Large intestine (tissue), 12 donors: ENCODE measurements at places on chromosomes 6 and 20.
A peak's percentile ranks its signal among the peaks of the same experiment; 100 is the strongest.

DNA sequence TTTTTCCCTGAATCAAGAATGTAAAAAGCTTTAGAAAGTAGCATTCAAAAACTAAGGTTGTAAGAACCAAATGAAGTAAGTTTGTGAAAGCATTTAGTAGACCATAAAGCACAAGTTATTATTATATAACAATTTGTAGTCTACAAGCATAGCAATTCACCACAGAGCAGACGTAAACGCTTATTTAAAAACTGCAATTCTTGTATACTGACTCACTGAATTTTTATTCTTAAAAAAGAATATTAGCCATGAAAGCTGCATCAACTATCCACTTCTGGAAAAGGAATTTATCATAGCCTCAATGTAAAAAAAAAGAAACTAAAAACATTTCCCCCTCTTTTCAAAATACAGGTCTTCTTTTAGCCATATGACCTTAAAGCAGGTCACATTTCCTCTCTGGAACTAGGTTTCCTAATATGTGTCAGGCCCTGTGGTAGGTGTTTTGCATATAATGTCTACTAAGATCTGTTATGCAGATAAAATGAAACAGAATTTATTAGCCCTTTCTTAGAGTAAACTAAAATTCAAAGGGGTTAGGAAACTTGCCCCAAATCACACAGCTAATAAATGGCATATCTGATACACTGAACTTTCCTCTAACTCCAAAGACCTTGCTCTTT, 2.1 kb downstream of the MAP3K7 start:
- no peak for DNase-seq

DNA sequence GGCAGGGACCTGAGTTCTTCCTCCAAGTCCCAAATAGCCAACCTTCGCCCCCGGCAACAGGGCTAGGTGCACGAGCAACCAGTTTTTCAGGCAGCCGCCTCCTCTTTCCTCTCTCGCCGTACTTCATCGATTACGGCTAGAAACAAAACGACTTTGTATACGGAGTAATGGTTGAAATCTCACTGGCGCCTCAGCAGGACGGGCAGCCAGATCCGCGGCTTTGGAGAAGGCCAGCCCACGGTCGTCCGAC, 333 bp upstream of the SMIM13 start:
- no peak for DNase-seq

- DNase-seq: no peak
Observed at GRCh38 chr6:104957301-104958177, 632 bp downstream of the LIN28B start.

DNA sequence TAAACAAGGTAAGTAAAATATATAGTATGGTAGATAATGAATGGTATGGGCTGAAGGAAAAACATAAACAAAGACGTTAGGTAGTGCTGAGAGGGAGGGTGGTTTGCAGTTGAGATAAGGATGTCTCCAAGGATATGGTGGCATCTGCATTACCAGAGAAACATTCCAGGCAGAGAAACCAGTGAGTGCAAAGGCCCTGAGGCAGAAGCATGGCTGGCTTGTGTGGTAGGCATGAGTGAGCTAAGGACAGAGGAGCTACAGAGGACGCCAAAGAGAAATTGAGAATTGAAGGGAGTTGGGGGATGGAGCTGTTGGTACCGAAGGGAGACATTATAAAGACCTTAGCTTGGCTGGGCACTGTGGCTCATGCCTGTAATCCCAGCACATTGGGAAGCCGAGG, 18.4 kb upstream of the TFAP2A start:
- no peak for DNase-seq

DNA sequence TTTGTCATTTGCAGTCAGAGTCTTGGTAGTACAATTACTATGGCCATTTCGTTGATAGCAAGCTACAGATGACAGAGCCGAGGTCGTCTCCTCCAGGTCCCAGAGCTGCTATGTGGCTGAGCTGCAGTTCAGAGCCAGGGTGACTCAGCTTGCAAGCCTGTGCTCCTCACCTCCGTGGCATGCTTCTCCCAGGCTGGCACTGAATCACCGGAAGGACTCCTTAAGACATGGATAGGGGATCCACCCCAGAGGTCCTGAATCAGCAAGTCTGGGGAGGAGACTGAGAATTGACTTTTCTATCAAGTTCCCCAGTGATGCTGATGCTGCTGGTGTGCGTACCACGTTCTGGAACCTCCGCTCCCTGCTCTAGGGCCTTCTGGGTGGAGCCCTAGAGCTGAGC, 291.2 kb downstream of the CDH26 start:
- DNase-seq: no peak

- no peak for DNase-seq
Observed at GRCh38 chr6:22468256-22468965, 101.0 kb upstream of the HDGFL1 start.

DNA sequence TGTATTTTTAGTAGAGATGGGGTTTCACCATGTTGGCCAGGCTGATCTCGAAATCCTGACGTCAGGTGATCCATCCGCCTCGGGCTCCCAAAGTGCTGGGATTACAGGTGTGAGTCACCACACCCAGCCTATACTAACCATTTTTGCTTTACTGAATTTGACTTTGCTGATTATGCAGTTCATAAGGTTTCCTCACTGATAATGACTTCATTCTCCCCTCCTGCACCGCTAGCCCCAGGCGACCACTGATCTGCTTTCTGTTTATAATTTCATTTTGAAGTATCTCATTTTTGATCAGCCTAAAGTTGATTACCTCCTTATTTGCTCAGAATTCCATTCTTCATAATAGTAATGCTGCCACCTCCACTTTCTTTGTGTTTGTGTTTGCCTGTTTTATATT, 48.7 kb upstream of the FAM83D start:
- DNase-seq: no peak

DNA sequence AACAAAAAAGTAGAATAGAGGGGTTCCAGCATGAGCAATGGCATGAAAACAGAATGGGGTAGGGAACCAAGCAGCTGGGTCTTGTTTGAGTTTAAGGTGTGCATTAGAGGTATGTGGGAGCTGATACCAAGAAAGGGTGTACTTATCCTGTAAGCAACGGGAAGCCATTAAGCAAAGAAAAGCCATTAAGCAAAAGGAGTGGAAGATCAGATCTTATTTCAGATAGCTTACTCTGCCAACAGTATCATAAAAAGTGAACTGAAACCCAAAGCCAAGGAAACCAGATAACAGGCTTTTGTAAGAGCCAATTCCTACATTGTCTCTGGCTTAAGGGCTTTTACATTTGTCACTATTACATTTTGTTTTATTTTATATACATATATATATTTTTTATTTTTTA, 21.3 kb upstream of the BEND6 start:
- no peak for DNase-seq

- DNase-seq: peak; percentile 37
Observed at GRCh38 chr20:45311589-45312211, 3.6 kb upstream of the MATN4 start.

DNA sequence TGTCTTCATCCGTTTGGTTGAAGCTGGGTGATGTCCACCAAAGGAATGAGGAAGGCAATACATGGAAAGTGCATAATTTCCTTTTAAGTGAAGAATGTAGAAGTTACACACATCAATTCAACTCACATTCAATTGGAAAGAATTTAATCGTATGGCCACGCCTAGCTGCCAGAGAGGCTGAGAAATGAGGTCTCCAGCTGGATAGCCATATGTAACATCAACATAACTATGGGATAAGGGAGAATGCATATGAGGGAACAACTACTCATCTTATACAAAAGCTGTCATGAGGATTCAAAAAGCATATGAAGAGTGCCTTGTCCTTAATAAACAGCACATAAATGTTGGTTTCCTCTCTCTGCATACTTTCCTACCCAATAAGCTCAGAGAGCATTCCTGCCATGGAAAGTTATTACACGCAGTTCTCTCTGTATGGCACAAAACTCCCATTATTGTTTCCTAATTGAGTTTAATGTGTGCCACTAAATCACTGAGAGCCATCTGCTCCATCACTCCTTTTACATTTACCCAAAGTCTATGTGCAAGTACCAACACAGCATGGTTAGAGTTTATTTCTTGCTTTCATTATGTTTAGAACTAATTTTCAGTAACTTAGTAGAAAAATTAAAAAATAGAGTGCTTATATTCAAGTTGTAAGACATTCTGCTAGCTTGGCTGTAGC, 21.4 kb upstream of the TFAP2D start:
- DNase-seq: no peak

DNA sequence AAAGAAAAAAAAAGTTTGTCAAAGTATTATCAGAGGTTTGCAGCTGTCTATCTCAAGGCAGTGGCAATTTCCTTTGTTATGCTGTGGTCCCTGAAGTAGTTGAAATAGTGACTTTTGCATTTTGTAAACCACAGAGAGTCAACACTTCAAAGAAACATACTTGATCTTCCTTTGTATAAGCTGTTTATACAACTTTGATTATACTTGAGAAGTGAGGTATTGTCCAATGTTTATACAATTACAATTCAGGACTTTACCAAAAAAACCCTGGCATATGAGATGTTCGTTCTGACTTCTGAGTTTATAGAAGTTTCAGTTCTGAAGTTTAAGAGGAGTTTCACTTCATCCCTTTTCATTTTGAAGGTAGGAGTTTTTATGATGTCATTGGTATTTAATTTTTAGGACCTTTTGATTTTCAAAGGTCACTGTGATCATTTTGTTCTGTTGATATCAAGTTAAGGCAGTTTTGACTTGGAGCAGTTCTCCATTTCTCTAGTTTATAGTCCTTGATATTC, 4.0 kb downstream of the STK4 start:
- no peak for DNase-seq

- peak; percentile 40 for DNase-seq
Observed at GRCh38 chr20:59933296-59933848, at the start of gene SYCP2. SYCP2 (minus strand) TSS chr20:59933637; CDS start chr20:59922413, 11,224 bp downstream.

DNA sequence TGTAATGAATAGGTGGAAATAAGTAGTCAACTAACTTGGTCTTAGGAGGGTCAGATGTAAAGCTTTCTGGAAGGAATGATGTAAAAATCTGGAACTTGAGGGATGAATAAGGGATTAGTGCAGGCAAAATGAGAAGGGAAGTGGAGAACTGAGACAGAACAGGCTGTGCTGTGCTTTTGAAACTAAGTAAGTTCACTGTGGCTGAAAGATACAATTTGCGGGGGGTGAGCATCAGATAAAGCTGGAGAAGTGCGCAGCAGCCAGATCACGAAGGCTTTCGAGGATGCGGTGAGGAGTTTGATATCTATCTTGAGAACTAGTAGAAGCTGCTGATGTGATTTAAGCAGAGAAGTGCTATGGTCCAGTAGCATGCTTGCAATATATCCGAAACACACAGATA, 247.8 kb downstream of the RNF144B start:
- DNase-seq: no peak

GRCh38 chr20:44279228-44279627, 31.8 kb downstream of the FITM2 start:
- no peak for DNase-seq

DNA sequence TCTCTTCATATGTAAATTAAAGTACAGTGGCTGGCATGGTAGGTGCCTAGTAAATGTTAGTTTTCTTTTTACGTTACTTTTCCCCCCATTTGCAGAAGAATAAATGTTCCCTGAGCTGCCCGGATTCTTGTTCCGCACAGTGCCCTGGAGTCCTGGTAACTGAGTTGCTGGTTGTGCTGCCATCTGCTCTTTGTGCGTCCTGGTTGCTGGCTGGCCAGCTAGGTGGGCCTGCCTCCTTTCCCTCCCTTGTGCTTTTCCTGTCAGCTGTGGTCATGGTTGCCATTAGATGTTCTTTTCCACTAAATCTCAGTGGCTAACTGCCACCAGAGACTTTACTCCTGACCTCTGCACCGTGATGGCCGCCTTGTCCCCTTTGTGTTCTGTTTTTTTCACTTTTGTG, 28.6 kb downstream of the CEP43 start:
- DNase-seq: no peak

DNA sequence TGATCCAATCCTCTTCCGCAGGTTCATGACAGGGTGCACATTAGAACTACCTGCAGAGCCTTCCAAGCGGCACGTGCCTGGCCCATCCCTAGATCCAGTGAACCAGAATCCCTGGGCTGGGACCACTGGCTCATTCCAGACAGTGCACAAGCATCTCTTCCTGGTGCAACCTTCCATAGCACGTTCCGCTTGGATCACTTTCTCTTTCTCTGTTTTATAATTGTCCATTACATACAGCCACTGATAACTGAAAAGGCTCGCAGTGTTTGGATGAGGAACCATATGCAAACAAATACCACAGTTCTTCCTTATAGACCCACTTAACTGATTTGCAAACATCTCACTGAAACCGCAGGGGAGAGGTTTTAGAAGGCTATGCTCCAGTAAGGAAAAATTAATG, 59.6 kb upstream of the DDR1 start:
- no peak for DNase-seq

- no peak for DNase-seq
Observed at GRCh38 chr20:6940048-6940447, 172.6 kb downstream of the BMP2 start.

GRCh38 chr6:167047554-167047953, 48.4 kb downstream of the CEP43 start:
- peak; percentile 9 for DNase-seq

DNA sequence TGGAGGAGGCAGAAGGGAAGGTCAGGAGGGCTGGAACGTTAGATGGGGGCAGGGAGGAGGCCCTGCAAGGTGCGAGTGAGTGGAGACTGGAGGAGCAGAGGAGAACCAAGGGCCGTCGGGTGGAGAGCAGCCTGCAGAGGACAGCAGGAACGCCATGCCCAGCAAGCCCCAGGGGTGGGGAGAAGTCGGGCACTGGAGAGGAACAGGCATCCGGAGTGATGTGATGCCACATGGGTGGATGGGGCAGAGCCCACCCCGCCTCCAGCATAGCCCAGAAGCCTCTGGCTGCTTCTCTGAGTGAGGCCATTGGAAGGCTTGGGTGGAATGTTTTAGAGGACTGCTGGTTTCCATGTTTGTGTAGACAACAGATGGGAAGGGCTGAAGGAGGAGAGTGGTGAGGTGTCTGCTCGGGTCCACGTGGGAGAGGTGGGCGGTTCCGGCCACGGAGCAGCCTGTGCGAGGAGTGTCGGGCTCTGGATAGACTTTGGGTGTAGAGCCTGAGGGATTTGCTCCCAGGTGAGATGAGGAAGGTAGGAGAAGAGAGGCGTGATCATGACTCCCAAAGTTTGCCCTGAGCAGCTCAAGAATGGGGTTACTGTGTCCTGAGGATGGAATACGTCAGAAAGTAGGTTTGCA, 221.4 kb downstream of the SMOC2 start:
- no peak for DNase-seq

DNA sequence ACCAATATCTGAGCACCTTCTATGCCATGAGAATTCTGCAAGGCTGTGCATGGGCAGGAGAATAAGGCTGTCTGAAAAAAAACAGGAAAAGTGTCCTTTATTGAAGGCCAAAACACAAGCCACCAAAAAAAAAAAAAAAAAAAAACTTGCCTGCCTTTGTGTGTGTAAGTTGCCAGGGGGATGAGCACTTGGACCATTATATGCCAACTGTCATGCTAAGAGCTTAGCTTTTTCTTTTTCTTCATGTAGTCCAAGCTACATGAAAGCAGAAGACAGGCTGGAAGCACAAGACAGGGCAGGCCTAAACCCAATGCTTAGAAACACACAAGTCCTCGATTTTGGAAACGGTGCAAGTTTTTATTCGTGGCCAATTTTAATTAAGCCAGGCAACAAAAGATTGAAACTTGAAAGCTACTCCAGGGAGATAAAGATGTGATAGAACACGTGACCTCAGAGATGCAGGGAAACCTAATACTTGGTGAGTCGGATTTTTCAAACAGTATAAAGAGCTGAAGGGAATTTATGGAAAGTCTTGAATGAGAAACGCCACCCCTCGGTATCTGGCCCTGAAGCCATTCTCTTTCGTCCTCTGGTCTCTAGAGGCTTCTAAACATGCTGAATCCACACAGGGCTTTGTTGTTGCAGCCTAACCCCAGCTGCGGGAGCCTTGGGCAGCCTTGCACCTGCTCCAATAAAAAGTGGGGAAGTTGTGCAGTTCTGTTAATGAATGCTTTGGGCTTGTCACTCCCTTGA, 8.6 kb downstream of the BMP7 start:
- no peak for DNase-seq
